ENCODE measurements at places on chromosomes 7 and 10.

- no peak for DNase-seq
These were observed 90.5 kb upstream of the TOMM7 start for GRCh38 chr7:22913158-22913557.

GRCh38 chr10:101046332-101047238, 15.2 kb upstream of the KAZALD1 start:
- DNase-seq, result no peak

DNA sequence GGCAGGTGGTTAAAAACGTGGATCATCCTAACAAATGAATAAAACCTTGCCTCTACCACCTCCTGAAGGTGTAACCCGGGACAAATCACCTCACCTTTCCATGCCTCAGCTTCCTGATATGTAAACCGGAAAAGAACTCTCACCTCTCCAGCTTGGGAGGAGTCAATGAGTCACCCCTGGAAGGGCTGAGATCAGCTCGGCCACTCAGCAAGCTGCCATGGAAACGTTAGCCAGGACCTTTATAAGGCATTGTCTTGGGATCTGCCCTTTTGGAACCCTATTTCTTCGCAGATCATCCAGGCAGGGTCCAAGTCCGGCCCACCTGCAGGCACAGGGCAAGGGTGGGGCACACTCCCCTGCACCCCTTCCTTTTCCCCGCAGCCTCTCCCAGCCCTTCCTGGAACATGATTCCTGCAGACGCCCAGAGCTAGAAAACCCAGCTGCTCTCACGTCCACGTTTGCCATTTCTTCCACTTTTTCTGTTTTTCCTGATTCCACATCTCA, 81.6 kb upstream of the PFKP start:
- DNase-seq, result no peak

DNA sequence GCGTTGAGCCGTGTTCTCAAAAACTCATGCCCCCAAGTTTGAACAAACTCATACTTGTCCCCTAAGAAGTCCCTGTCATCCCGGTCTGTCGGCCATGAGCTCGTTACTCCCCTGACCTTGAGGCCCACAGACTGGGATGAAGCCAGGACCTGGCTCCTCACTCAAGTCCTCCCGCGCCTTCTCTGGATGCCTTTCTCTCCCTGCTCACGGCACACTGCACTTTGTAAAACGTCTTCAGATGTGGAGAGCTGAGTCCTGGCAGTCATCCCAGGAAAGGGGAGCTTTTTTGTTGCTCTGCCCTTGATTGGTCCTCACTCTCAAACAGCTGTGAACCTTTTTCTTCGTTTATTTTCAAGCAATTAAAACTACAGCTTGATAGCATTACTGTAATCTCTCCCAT, 110.8 kb downstream of the JAZF1 start:
- DNase-seq, result no peak

GRCh38 chr7:36881233-36881874, 157.1 kb upstream of the AOAH start:
- DNase-seq, result no peak

DNA sequence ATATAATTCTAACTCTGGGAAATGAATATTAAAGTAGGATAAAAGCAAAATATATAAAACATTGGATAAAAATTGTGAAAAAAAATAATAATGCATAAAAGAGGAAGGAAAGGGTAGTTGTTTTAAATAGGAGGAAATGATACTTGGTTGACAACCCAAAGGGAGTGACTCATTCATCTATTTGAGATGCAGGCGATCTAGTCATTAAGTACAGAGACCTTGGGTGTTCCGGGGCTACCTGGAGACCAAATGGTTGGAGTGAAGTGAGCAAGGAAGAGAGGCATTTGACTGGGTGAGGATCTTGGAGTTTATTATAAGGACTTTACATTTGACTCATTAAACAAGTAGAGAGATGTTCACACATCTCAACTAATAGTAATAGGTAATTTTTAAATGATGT, 111.0 kb downstream of the LRRTM3 start:
- no peak for DNase-seq
